ENCODE measurements at places on chromosomes 5 and 9. TPM values are rescaled to one million over a fixed set of nuclear protein-coding genes. Genes with fewer than 3 reads are reported as not detected.
A peak's percentile ranks its signal among the peaks of the same experiment; 100 is the strongest.

PCDHA11 gene
- not detected for total RNA-seq

- no peak for ATAC-seq
These were observed 193.9 kb downstream of the RORB start for GRCh38 chr9:74691058-74691457.

DNA sequence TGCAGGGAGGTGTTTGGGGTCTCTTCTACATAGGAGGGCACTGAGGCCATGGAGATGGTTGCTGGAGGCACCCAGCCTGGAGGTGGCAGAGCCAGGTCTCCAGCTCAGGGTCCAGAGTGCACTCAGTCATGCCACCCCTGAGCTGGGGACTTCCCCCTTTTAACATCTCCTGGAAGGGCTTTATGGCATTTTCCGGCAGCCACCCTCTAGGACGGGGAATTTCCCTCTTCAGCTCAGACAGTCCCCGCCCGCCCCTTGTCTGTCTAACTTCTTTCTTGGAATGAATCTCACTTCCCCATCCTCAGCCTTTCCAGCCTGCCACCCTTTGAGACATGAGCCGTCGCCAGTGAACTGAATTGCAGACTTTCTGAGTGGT is 49.9 kb downstream of the COL15A1 start:
- peak; percentile 24 for ATAC-seq

- ATAC-seq = no peak
These were observed 164.6 kb upstream of the MEF2C start for GRCh38 chr5:89047571-89047970.

DNA sequence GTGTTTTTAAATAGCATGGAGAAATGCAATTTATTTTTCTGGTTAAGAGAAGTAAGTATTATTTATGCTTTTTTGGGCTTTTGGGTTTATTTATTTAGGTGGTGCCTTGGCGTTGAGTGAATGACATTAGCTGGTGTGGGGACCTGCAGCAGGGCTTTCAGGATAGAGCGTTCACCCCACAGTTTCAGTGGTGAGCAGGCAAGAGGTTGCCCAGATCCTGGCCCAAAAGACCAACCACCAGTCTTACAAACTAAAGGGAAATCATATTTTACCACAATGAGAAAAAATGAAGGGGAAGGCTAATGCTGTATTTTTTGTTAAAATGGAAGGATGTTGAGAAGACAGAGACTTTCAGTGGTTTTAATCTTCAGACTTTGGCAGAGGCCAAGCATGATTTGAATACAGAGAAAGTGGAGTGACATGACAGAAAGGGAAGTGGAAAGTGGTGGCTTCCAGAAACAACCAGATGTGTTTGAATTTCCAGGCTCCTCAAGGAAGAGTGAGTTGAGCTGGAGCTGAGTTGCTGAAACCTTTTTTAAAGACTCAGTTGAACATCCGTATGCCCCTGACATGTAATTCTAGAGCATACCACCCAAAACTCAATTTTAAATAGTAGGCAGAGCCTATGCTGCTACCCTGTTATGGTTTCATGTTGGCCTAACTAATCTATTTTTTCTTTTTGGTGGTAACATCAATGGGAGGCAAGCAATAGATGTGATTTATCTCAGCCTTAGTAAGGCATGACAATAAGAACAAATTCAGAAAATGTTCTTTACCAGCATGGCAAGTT is 94.8 kb downstream of the AOPEP start:
- ATAC-seq = no peak

FAM240B gene
- total RNA-seq = not detected

GARIN3 gene
- total RNA-seq = not detected

ADAMTS2 gene
- total RNA-seq = 3.5 TPM

DNA sequence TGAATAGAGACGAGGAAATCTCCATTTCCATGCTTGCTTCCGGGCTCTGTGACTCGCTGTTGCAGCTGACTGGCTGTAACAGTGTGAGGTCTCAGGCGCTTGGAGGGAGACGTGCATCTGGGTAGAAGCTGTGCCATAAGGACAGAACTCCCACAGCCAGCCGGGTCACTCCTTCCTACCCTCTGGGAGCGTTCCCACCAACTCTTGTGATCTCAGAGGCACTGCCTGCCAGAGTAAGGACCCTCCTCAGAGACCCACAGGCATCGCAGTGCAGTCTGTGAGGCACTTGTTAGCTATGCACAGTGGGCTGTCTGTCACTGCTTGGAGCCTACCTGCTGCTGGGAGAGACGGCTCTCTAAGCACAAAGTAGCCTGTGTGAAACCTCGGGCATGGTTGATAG is 203.4 kb upstream of the SEMA6A start:
- ATAC-seq = no peak

ABLIM3 gene
- total RNA-seq = 22.4 TPM

DNA sequence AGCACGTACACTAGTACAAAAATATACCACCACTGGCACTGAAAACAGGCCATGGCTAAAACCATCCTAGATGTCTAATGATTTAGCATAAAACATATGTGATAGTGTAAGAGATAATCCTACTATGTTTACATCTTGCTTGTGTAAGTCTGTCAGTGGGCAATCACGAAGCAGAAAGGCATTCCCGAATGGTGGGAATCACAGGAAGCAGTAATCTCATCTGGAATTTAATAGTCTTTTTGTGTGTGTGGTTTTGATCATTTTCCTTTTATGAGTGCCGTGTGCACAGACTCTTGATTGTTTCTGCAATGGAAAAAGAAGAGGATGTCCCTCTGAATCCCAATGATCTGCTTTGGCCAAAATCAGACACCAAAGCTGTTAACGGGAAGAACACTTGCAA is 200.5 kb downstream of the EBF1 start:
- ATAC-seq = no peak

- ATAC-seq = no peak
These were observed 515.6 kb upstream of the DMAC1 start for GRCh38 chr9:8315211-8315610.

LCNL1 gene
- 0.20 TPM for total RNA-seq

- peak; percentile 22 for ATAC-seq
These were observed 757 bp downstream of the ANKRD34B start for GRCh38 chr5:80569086-80569960.

GRCh38 chr5:92775711-92776615 is 805.1 kb downstream of the NR2F1-AS1 start:
- peak; percentile 90 for ATAC-seq

PCDHGA11 gene
- total RNA-seq = 1.9 TPM

DNA sequence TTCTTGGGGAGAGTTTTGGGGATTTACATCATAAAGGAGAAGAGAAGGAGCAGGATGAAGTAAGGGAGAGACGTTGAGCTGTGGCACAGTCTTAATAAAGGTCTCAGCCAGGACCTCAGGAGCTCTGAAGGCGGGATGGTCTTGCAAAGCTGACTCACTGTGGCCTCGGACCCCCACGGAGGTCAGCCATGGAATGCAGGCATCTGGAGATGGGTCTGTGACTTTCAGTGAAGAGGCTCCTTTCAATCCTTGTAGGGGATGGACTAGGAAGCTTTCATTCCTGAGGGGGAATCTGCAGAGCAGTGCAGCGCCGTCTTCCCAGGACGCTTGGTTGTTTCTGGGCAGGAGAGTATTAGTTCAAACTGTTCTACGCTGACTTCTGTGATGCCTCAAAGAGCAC is 65.7 kb upstream of the BASP1 start:
- ATAC-seq = no peak

FAM221B gene
- not detected for total RNA-seq

GRCh38 chr5:168819004-168819621 is 239.9 kb upstream of the PANK3 start:
- no peak for ATAC-seq

PRDM9 gene
- total RNA-seq = not detected

DNA sequence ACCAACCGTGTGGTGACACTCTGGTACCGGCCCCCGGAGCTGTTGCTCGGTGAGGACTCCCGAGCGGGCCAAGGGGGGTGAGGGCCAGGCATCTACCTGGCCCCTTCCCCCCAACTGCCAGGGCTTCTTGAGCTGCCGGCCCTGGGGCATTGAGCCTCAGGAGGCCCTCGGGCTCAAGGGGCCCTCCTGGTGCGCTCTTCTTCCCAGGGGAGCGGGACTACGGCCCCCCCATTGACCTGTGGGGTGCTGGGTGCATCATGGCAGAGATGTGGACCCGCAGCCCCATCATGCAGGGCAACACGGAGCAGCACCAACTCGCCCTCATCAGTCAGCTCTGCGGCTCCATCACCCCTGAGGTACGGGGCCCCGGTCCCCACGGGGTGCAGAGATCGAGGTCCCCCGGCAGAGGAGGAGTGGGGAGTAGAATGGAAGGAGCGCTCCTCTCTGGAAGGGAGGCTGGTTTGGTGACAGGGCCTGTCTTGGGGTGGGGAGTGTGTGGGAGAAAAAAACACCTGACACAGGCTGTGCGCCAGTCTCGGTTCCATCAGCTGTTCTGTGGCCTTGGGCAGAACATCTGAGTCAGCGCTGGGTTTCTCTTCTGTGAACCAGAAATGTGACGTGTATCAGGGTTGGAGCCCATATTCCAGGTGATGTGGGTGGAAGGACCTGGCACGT is 2.6 kb downstream of the CDK9 start:
- no peak for ATAC-seq

PCDHA8 gene
- total RNA-seq = 0.08 TPM

SVEP1 gene
- total RNA-seq = 1.2 TPM

PCDHGB2 gene
- 1.2 TPM for total RNA-seq

GRCh38 chr5:111859031-111859430 is 102.0 kb upstream of the NREP start:
- ATAC-seq = no peak

DMGDH gene
- 0.60 TPM for total RNA-seq

REEP5 gene
- total RNA-seq = 52.0 TPM
